Right lobe of liver (tissue), 6 donors: ENCODE measurements at places on chromosomes 11 and 22. TPM values are rescaled to one million over a fixed set of nuclear protein-coding genes. Genes with fewer than 3 reads are reported as not detected.

GRCh38 chr11:13923182-13923581, 39.3 kb upstream of the SPON1 start:
- DNase-seq, result no peak
- H3K36me3 ChIP-seq, result no peaks in the 10 kb centered on the region
- no peaks in the 10 kb centered on the region for H3K27me3 ChIP-seq
- no peaks in the 10 kb centered on the region for H3K4me1 ChIP-seq

DNA sequence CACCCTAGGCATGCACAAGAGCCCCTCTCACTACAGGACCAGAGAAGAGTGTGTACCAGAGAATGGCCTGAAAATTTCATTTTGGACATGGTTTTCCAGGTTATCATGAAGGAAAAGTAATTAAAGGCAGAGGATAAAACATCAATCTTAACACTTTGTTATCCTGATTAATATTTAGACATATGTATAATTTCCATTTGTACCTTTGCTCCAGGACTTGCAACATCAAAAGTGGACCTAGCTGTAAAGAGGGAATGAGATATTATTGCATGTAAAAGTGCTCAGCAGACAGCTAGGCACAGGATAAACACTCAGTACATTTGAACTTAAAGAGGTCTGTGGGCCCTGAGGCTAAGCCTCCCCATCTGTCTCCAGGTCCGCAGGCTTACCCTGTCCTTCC, 2.0 kb upstream of the SCN4B start:
- no peaks in the 10 kb centered on the region for H3K27me3 ChIP-seq
- H3K4me1 ChIP-seq, result no peaks in the 10 kb centered on the region
- H3K4me3 ChIP-seq, result no peak overlapping the region
- no peaks in the 10 kb centered on the region for H3K36me3 ChIP-seq

DNA sequence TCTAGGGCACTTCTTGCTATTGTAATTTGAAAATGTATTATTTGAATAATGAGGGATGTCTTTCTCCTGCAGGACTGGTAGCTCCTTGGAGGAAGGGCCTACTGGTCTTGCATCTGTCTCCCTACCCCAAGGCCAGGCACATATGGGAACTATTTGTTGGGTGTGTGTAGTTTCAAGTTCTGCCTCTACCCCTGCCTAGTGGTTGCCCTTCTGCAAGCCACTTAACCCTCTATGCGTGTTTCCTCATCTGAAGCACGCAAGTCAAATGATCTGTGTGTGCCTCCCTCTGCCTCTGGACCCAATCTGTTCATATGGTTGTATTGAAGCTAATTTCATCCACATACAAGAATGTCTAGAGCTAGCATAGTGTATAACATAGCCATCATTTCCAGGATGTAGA, 67.0 kb downstream of the WNT11 start:
- H3K4me1 ChIP-seq, result no peaks in the 10 kb centered on the region
- no peak overlapping the region for H3K4me3 ChIP-seq
- H3K27me3 ChIP-seq, result no peaks in the 10 kb centered on the region
- no peak overlapping the region for H3K27ac ChIP-seq
- DNase-seq, result no peak

DNA sequence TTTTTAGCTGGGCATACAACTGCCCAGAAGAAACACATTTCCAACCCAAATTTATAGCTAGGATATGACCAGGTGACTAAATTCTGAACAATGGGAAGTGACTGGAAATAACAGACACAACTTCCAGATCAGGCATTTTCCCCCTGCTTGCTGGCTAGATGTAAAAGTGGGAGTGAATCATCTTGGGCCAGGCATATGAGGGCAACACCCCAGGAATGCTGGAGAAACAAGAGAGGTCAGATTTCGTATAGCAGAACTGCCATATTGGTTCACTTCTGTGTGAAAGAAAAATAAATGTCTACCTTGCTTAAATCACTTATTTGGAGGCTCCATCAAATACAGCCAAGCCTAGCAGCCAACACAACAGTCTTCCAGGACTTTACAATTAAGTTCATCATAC, 7.4 kb downstream of the ATL3 start:
- DNase-seq, result no peak
- no peak overlapping the region for H3K27ac ChIP-seq
- no peaks in the 10 kb centered on the region for H3K27me3 ChIP-seq
- no peaks in the 10 kb centered on the region for H3K4me1 ChIP-seq

- no peak overlapping the region for H3K4me3 ChIP-seq
- no peaks in the 10 kb centered on the region for H3K4me1 ChIP-seq
- DNase-seq, result peak; percentile 72
- H3K27ac ChIP-seq, result no peak overlapping the region
Measured at GRCh38 chr22:21990445-21991303, 8.1 kb upstream of the TOP3B start.

DNA sequence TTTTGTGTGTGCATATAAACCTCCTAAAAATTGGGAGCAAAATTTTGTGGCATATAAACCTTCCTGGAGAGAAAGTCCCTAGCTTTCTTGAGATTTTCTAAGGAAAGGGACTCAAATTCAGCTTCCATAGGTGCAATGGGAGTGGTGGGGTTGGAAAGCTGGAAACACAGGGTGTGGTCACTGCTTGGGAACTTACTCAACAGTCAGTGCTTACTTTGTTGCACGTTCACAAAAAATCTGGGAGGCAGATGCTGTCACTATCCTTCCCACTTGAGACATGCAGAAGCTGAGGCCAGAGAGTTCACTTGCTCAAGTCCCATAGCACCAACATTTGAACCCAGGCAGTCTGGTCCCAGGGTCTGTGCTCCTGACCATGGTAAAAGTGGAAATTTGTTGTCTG, 3.9 kb upstream of the CATSPERZ start:
- no peak overlapping the region for H3K4me3 ChIP-seq
- H3K27ac ChIP-seq, result no peak overlapping the region
- H3K27me3 ChIP-seq, result no peaks in the 10 kb centered on the region
- H3K36me3 ChIP-seq, result no peaks in the 10 kb centered on the region
- H3K4me1 ChIP-seq, result no peaks in the 10 kb centered on the region

DNA sequence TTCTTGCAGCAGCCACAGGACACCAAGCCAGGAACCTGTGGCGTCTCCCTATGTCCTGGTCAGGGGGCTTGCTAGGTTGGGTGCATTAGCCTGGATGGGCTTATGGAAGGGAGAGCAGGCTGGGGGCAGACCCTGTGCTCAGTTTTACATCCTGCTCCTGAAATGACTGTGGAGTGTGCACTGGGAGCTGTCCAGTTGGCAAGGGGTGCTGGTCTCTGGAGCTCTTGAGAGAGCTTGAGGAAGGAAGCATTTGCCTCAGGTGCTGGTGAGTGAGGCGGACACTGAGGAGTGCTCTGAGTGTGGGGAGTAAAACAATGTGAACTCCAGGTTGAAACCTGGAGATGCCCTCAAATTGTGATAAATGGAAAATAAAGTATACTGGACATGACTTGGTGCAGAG, 3.4 kb downstream of the SCGB1D4 start:
- no peaks in the 10 kb centered on the region for H3K36me3 ChIP-seq
- no peak for DNase-seq
- H3K4me3 ChIP-seq, result no peak overlapping the region
- no peaks in the 10 kb centered on the region for H3K4me1 ChIP-seq
- H3K27ac ChIP-seq, result no peak overlapping the region

DNA sequence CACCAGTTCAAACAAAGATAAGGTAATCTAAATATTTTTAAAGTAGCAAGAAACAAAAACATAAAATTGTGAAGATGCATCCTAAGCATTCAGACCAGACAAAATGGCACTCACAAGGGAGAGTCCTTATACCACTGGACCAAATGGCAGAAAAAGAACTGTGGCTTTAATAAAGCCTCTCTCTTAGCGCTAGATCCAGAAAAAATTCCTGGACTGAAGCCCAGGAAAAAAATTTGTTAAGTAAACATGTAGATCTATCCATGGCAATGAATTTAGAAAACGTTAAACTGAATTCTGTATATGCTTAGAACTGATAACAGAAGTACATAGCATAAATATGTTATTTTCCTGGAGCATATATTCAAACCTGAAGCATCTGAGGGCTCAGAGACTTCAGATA, 11.8 kb upstream of the CD59 start:
- H3K4me1 ChIP-seq, result no peaks in the 10 kb centered on the region
- H3K36me3 ChIP-seq, result peaks cover 38% of the 10 kb centered on the region
- DNase-seq, result no peak
- H3K4me3 ChIP-seq, result no peak overlapping the region
- H3K27me3 ChIP-seq, result no peaks in the 10 kb centered on the region
- no peak overlapping the region for H3K27ac ChIP-seq

GRCh38 chr11:73406131-73406530, 29.9 kb downstream of the RELT start:
- H3K27me3 ChIP-seq, result no peaks in the 10 kb centered on the region
- DNase-seq, result no peak
- H3K27ac ChIP-seq, result no peak overlapping the region
- no peak overlapping the region for H3K4me3 ChIP-seq
- no peaks in the 10 kb centered on the region for H3K4me1 ChIP-seq

GRCh38 chr22:44448271-44448830, 49.7 kb downstream of the RTL6 start:
- no peaks in the 10 kb centered on the region for H3K27me3 ChIP-seq
- no peak for DNase-seq
- no peaks in the 10 kb centered on the region for H3K4me1 ChIP-seq
- H3K27ac ChIP-seq, result no peak overlapping the region
- no peaks in the 10 kb centered on the region for H3K36me3 ChIP-seq

GRCh38 chr11:35765211-35765610, 102.6 kb downstream of the TRIM44 start:
- H3K27me3 ChIP-seq, result no peaks in the 10 kb centered on the region
- H3K27ac ChIP-seq, result no peak overlapping the region
- peaks cover 37% of the 10 kb centered on the region for H3K4me1 ChIP-seq
- no peaks in the 10 kb centered on the region for H3K36me3 ChIP-seq
- H3K4me3 ChIP-seq, result no peak overlapping the region
- no peak for DNase-seq

GRCh38 chr11:121479698-121480238, 27.0 kb upstream of the SORL1-AS1 start:
- DNase-seq, result no peak
- H3K4me3 ChIP-seq, result no peak overlapping the region
- H3K36me3 ChIP-seq, result no peaks in the 10 kb centered on the region
- H3K27ac ChIP-seq, result no peak overlapping the region
- peaks cover 6% of the 10 kb centered on the region for H3K4me1 ChIP-seq

DNA sequence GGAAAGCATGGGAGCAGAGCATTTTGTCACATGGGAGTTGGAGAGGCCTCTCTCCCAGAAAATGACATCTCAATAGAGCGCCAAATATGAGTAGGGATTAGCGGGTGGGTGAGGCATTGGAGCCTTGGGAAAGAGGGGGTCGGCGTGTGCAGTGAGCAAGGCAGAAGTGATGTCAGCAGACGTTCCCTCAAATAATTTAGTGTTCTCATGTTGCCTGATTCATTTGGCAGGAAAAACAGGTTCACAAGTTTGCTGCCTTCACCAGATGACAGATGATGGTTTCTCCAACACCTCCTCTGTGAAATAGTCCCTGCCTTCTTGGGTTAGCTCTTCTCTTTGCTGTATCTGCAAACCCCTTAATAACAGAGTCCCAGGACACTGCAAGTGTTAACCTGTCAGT, 118.5 kb upstream of the ARHGAP20 start:
- no peaks in the 10 kb centered on the region for H3K27me3 ChIP-seq
- H3K27ac ChIP-seq, result no peak overlapping the region
- H3K36me3 ChIP-seq, result no peaks in the 10 kb centered on the region
- no peak overlapping the region for H3K4me3 ChIP-seq
- no peak for DNase-seq

DNA sequence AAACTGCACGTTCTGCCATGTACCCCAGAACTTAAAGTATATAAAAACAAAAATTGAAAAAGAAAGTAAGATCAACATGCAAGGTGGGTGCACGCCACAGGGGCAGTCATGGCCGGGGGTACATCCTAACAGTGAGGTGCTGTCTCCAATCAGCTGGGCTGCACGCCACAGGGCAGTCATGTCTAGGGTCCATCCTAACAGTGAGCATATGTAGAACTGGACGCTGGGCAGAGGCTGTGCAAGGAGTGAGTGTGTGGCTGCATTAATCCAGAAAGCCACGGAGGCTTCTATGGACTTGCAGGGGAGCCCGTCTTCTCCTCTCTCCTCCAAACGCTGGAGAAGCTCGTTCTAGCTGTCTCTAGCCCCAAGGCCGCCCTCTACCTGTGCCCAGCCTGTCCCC, 1105.0 kb downstream of the BRD1 start:
- no peak overlapping the region for H3K27ac ChIP-seq
- H3K4me1 ChIP-seq, result no peaks in the 10 kb centered on the region

GRCh38 chr11:71284525-71285092, 32.2 kb upstream of the SHANK2 start:
- H3K36me3 ChIP-seq, result no peaks in the 10 kb centered on the region
- H3K4me3 ChIP-seq, result no peak overlapping the region
- H3K4me1 ChIP-seq, result peaks cover 9% of the 10 kb centered on the region
- no peaks in the 10 kb centered on the region for H3K27me3 ChIP-seq
- no peak overlapping the region for H3K27ac ChIP-seq

GRCh38 chr11:2444821-2445745, at the start of gene KCNQ1:
KCNQ1 (plus strand) TSS chr11:2445008; CDS start chr11:2445099, 91 bp downstream.
- no peak within 1 kb of the TSS for H3K27ac ChIP-seq
- H3K4me3 ChIP-seq, result peak within 1 kb of the TSS; percentile 49
- no peaks in the 10 kb centered on the region for H3K36me3 ChIP-seq
- no peaks in the 10 kb centered on the region for H3K4me1 ChIP-seq

GRCh38 chr11:29616611-29617010, 400.2 kb downstream of the KCNA4 start:
- H3K36me3 ChIP-seq, result no peaks in the 10 kb centered on the region
- H3K4me1 ChIP-seq, result no peaks in the 10 kb centered on the region
- no peaks in the 10 kb centered on the region for H3K27me3 ChIP-seq
- no peak overlapping the region for H3K4me3 ChIP-seq
- H3K27ac ChIP-seq, result no peak overlapping the region
- no peak for DNase-seq

GRCh38 chr11:131663405-131664200, 293.2 kb downstream of the NTM start:
- H3K4me3 ChIP-seq, result no peak overlapping the region
- no peak for DNase-seq
- no peaks in the 10 kb centered on the region for H3K36me3 ChIP-seq
- H3K27me3 ChIP-seq, result no peaks in the 10 kb centered on the region
- H3K4me1 ChIP-seq, result no peaks in the 10 kb centered on the region

DNA sequence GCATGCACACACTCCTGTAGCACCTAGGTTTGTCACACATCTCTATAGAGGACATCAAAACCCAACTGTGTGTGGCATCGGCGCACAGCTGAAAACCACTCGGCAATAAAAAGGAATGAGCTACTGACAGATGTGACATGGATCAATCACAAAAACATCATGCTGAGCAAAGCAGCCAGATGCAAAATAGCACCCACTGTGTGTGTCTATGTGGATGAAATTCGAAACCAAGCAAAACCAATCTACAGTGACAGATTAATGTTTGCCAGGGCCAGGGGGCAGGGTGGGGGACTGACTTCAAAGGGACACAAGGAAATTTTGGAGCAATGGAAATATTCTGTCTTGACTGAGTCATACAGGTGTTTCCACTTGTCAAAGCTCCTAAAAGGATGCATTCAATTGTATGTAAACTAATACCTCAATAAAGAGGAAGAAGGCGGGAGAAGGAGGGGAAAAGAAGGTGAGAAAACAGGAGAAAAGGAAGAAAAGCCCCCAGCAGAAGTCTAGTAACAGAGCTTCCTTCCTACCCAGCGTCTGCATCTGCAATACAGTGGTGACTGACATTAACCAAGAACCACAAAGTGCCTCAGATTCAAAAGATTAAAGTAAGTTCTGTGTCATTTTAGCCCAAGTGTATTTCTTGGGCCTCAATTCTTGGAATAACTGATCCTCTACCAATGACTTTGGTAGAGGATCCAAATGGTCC, 49.8 kb downstream of the PACSIN2 start:
- no peaks in the 10 kb centered on the region for H3K36me3 ChIP-seq
- no peaks in the 10 kb centered on the region for H3K27me3 ChIP-seq
- no peak overlapping the region for H3K27ac ChIP-seq

Gene CARNS1
- total RNA-seq, result 0.22 TPM

Gene GLYATL1
- total RNA-seq, result 200 TPM

Gene APOL5
- total RNA-seq, result not detected

Gene OR6A2
- total RNA-seq, result not detected

Gene IGLL1
- total RNA-seq, result not detected
